ENCODE measurements at places on chromosomes 5 and 9.

DNA sequence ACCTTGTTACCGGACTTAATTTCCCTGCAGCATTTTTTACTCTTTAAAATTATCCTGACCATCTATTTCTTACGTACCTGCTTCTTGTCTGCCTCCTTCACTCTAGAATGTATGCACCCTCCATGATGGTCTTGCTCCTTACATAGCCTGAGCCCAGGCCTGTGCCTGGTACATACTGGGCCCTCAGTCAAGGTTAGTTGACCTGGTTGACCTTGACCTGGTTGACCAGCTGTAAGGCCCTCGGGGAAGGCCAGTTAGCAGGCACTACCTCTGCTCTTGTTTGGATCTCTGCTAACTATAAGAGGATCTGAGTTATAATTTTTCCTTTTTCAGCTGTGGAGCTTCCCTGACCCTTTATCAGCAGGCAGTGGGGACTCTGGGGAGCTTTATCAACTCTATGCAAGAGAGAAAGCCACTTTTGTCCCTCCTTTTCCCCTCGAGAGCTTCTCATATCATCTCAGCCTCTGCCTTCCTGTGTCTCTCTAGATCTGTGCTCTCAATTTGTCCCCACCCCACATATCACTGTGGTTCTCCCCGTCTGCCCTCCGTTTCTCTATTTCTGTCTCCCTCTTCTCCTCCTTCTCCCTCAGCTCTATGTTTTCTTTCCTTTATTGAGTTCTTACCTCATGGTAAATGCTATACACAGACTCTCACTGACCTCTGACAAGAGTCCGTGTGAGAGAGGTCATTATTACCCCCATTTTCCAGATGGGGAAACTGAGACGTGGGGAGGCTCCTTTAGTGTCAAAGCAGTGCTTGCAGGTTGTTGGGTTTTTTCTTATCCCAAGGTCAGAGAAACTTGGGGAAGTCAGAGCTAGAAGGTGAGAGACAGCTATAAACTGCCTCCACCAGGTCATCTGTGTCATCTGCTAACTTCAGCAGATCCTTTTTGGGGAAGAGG, 28.6 kb downstream of the SPRY4 start:
- no peak for DNase-seq

DNA sequence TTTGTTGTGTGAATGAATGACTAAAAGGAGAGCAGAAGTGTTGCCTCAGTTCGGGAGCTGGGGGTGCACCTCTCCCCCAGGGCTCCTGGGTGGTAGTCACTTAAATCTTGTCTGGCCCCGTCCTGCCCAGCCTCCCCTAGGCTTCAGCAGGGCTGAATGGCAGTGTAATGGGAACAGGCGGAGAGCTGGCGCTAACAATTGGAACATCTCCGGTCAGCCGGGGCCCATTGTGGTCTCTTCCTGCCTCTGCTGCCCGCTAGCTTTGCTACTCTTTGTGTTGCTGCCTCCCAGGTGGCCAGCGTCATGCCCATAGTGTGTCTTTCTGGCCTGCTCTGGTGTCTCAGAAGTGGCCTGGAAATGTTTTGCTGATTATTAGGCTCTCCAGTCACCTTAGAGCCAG, 62.3 kb downstream of the RGS3 start:
- DNase-seq: no peak

GRCh38 chr5:35136386-35136785, 88.6 kb upstream of the AGXT2 start:
- DNase-seq: no peak

GRCh38 chr9:133603135-133603927, 5.9 kb downstream of the FAM163B start:
- DNase-seq: no peak

DNA sequence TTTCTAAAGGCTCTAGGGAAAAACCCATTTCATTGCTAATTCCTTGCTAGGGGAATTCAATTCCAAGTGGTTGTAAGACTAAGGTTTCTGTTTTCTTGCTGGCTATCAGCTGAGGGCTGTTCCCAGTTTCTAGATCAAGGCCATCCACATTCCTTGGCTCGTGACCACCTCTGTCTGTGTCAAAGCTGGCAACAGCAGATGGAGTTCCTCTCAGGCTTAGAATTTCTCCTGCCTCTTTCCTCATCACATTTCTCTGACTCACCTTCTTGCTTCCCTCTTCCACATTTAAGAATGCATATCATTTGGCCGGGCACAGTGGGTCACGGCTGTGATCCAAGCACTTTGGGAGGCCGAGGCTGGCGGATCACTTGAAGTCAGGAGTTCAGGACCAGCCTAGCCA, 19.0 kb downstream of the DAB2IP start:
- DNase-seq: no peak

DNA sequence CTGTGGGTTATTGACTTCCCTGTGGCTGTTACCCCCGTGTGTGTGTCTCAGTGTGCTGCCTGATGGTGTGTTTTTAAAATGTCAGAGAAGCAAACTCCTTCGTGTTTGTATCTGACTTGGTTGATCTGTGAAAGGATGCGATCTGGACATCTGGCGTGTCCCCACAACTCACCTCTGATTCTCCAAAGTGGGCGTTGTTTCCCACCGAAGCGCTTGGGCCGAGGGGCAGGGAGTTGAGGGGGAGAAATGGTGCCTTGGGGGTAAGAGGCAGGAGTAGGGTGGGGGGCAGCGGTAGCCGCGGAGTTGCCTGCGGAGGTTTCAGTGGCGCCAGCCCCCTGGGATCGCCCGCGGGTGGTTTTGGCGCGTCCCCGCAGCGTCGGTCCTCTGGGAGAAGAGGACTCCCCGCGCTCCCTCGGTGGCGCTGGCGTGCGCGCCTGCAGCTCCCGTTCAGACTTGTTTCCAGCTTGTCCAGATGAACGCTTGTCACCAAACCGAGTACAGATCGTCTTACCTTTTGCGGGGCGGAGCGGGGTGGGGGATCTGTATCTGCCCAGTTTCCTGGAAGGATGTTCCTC, 1.1 kb downstream of the MAST4 start:
- DNase-seq: no peak

- no peak for DNase-seq
Measured at GRCh38 chr5:1757511-1757910, 42.1 kb downstream of the MRPL36 start.

GRCh38 chr5:180135128-180135955, 63.8 kb upstream of the RNF130 start:
- DNase-seq: peak; percentile 67

GRCh38 chr5:59097116-59097515, 514.2 kb downstream of the RAB3C start:
- no peak for DNase-seq

DNA sequence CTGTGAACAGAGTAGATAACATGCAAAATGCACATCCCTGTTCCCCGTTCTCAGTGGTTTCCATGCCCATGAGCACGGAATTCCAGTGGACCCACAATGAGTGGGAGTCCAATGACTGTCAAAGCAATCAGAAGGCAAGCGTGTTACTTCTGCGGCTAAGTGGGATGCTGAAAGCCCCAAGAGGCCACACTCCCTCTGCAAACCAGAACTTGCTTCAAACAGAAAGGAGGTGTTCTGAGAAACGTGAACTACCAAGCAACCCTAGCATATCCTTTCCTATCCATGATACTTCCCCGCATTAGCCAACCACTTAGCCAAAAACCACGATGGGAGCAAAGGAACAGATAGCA, 21.7 kb upstream of the MVB12B start:
- no peak for DNase-seq

DNA sequence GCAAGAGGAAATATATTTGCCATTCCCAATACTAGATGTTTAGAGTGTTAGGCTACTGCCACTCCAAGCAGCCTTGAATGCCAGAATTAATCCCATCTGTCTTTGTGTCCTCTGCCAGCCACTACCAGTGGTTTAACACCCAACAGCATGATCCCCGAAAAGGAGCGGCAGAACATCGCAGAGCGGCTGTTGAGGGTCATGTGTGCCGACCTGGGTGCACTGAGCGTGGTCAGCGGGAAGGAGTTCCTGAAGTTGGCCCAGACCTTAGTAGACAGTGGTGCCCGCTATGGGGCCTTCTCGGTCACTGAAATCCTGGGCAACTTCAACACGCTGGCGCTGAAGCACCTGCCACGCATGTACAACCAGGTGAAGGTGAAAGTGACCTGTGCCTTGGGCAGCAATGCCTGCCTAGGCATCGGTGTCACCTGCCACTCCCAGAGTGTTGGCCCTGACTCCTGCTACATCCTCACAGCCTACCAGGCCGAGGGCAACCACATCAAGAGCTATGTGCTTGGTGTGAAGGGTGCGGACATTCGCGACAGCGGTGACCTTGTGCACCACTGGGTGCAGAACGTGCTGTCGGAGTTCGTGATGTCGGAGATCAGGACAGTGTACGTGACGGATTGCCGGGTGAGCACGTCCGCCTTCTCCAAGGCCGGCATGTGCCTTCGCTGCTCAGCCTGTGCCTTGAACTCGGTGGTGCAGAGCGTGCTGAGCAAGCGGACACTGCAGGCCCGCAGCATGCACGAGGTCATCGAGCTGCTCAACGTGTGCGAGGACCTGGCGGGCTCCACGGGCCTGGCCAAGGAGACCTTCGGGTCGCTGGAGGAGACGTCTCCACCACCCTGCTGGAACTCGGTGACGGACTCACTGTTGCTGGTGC, 29.3 kb downstream of the AMBP start:
- no peak for DNase-seq

- no peak for DNase-seq
Measured at GRCh38 chr5:73152411-73153388, 20.3 kb upstream of the TMEM174 start.

GRCh38 chr9:106177216-106177615, 482.9 kb downstream of the TMEM38B start:
- no peak for DNase-seq

- no peak for DNase-seq
Measured at GRCh38 chr9:20729523-20729922, 45.5 kb downstream of the FOCAD start.

DNA sequence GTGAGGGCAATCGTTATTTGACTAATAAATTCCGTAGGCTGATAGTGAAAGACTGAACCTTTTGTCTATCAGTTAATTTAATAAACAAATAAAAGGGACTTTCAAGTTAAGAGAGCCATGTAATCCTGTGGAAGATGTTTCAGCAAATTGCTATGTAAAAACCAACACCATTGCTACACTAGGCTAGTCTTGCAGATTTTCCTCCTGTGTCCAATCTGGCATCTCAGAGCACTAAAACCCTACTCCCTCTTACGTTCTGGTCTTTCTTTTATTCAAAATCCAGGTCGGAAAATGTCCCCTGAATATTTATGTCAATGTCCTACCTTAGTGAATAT, 478.8 kb upstream of the TNC start:
- no peak for DNase-seq

- no peak for DNase-seq
Measured at GRCh38 chr9:73050887-73051550, 98.2 kb upstream of the ALDH1A1 start.

- no peak for DNase-seq
Measured at GRCh38 chr5:8523501-8523900, 654.6 kb downstream of the MTRR start.

DNA sequence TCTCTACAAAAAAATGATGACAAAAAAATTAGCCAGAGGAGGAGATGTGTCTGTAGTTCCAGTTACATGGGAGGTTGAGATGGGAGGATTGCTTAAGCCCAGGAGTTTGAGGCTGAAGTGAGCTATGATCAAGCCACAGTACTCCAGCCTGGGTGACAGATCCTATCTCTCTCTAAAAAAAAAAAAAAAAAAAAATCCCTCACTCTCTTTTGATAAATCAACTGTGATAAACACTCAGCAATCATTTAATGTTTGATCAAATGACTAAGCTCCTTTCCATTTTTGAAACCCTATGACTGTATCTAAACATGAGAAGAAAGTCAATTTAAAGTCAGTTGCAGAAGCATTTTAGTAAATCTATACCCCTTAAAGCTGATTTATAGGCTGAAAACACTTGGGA, 112.1 kb upstream of the IL6ST start:
- no peak for DNase-seq

DNA sequence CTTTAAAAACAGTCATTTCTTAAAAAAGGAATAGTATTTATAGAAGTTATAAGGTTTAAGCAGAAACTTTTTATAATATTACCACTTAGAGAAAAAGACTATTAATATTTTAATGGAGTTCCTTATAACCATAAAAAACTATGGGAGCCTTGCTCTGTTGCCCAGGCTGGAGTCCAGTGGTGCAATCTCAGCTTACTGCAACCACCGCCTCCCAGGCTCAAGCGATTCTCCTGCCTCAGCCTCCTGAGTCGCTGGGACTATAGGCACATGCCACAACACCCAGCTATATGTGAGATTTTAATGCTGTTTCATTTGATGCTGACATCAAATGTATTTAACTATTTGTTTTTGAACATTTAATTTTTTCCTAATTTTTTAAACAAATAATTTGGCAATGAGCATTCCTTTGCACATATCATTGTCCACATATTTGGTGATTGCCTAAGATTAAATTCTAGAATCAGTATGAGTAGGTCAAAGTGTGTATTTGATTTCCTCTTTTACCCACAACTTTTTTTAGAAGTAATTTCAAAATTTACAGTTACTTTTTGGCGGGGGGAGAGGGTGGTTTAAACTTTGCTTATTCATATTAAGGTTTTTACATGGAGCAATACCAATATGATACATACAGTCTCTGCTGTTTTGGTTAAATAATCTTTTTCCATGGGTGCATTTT, 235.5 kb downstream of the ARHGEF28 start:
- DNase-seq: peak; percentile 1
